ENCODE measurements at places on chromosomes 11 and 22.

GRCh38 chr11:10400856-10401255, 54.2 kb upstream of the AMPD3 start:
- DNase-seq, result no peak

- no peak for DNase-seq
Measured at GRCh38 chr11:29162491-29162890, 854.3 kb downstream of the KCNA4 start.

- no peak for DNase-seq
Measured at GRCh38 chr11:103926990-103927389, 109.5 kb upstream of the DDI1 start.

- DNase-seq, result no peak
Measured at GRCh38 chr11:32318071-32319055, 117.0 kb downstream of the WT1 start.

DNA sequence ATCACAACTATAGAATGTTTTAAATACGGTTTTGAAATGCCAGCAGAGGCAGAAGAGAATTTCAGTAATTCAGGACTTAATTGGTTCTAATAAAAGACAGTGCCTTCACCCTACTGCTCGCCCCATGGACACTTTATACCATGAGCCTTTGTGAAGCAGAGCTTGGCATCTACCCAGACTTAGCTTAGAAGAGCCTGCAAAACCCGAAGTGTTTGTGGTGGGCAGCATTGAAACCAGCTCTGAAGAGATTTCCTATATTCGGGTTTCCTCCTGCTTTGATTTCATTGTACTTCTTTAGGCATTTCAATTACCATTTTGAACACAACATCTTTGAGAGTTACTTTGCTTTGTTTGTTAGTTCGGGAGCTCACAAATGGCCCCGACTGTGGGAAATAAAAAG, 185.1 kb upstream of the MTNR1B start:
- no peak for DNase-seq

DNA sequence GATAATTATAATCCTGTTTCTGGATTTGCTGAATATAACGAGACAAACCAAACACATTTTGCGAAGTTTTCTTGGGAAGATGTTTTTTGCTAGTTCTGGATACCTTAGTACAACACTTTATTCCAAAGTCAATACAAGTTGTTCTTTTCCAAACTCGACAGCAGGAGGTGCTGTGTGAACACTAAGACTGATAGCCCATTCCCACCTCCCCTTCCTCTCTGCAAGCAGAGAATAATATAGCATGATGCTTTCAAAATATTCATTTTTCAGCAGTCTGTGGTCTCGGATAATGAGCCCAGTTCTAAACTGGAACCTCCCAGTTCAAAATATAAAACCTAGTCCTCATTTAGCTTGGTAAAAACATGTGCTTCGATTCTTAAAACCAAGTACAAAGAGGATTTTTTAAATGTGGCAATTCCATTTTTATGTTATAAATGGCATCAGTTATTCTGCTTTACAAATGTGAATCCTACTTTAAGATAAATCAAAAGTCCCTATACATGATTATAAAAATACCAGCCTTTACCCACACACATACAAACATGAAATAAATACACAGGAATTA, 129.1 kb downstream of the DCDC1 start:
- peak; percentile 17 for DNase-seq

GRCh38 chr22:19220867-19221266, 42.3 kb upstream of the SLC25A1 start:
- no peak for DNase-seq

GRCh38 chr11:68610452-68611116, 73.8 kb upstream of the GAL start:
- no peak for DNase-seq

DNA sequence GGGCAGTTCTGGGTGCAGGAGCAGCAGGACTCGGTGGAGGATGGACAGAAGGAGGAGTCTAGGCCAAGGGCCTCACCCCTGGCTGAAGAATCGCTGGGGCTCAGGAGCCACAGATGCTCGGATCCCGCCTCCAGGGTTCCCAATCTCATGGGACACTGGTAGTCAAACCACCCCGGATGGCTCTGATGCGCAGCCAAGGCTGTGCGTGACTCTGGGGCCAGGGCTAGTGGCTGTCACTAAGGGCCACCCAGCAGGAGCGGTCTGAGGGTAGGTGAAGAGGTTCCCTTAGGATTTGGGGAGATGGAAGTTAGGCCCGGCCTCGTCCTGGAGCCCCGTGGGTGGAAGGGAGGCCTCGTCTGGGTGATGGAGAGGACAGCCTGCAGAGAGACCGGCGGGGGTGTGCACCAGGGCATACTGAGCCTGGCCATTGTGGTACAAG, 300.6 kb downstream of the TBC1D22A start:
- no peak for DNase-seq

DNA sequence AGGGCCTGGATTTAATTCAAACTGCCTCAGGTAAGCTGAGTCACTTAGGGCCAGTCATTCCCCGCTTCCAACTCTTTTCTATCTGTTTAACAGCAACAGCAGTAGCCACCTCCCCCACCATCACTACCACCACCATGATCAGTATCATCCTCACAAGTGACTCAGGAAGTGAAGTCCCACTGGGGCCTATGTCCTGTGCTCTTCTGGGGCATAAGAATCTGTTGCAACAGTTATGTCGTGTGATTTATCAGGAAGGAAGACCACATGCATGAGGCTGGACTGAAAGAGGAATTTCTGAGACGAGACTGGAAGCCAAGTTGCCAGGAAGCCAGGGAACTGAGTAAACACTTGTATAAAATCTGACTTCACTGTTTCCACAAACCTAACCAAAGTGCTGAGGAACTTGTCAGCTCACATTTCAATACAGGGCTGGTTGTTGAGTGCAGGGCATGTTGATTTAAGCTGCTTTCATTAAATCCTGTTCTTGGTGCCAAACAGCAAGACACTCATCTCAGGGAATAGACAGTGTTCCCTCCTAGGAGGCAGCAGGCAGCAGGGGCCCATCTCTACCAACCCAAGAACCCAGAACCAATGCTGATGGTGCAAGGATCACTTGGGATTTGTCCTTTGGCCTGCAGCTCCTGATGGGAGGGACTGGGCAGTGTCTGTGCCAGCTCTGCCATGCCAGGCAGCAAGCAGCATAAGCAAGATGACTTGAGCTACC, 226.7 kb upstream of the NARS2 start:
- DNase-seq, result peak; percentile 26

DNA sequence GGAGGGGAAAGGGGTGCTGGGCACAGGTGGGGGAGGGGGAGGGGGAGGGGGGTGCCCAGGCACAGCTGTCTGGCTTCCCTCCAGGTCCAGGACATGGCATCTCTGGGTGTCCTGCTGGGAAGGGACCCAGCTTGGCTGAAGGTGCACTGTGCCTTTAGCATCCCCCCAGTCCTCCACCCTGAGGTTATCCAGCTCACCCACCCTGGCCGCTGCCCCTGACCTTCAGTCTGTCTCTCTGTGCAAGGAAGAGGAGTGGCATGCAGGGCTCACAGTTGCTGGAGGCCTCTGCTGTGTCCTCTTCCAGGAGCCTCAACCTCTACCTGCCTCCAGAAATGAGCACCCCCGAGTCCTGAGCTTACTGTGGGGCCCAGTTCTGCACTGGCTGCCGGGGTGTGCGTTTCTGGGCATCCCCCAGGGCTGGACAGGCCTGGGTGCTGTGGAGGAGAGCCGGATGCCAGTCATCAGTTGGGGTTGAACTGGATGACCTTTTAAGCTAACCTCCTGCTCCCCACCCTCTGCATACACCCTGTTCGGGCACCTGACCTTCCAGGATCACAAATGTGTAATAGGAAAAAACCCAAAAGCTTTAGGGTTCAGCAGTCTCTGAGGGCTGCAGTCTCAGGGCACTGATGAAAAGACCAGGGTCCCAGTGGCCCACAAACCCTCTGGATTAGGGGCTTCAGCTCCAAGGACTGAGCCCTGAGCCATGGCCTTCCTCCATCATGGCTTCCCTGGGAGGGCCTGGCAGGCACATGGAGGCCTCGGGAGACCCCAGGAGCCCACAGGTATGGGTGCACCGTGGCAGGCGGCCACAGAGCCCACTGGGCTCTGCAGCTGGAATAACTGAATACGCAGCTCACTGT, 9.6 kb upstream of the CTSD start:
- no peak for DNase-seq

GRCh38 chr11:101916422-101916821, at the start of gene ANGPTL5:
Gene ANGPTL5 (minus strand): TSS chr11:101916522. CDS start chr11:101907909, 8,613 bp downstream.
- DNase-seq, result no peak

- DNase-seq, result no peak
Measured at GRCh38 chr22:42208362-42208761, 62.1 kb downstream of the TCF20 start.

DNA sequence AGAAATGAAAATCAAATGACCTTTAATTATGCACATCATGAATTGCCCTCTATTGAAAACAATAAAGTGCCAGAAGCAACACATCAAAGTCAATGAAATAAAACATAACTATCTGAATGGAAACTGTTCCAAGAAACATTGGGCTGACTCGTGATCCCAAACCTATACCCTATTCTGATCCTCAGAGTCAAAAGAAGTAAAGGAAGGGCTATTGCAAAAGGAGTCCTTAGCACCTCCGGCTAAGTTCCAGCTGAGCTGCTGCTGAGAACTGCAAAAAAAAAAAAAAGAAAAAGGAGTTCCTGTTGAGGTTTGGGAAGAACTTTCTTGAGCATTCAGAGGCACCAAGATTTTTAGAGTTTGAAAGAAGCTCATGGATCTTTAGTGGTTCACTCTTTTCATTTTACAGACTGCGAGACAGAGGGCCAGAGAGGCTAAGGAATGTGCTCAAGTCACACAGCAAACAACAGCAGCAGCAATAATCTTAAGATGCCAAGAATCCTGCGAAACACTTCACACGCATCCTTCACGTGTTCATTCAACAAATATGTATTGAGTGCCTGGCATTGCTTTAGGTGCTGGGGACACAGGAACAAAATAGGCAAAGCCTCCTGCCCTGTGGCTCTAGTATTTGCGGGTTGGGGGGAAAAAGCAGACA, 841 bp upstream of the TMPRSS13 start:
- no peak for DNase-seq

GRCh38 chr11:112778091-112778876, 182.9 kb upstream of the NCAM1 start:
- DNase-seq, result no peak

DNA sequence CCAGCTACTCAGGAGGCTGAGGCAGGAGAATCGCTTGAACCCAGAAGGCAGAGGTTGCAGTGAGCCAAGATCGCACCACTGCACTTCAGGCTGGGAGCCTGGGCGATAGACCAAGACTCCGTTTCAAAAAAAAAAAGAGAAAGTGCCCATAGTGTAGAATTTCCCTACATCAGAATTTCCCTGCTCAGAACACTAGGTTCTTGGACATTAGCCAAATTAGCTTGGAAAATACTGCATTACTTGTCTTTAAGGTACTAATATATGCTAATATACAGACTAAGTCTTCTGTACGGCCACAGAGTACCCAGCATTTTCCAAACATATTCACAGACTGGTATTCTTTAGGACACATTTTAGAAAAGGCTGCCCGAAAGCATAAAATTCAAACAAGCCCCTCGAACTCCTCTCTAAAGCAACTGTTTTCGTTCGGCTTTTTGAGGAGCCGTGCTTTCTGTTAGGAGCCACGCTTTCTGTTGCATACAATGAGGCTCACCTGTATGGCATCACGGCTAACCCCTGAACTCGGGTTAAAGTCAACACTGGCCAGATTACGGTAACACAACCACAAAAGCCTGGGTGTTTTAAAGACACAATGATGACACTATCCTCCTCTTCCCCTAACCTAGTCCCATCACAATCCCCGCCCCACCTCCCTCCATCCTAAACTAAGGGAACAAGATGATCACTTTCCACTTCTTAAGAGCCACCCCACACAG, 18.4 kb downstream of the TNKS1BP1 start:
- DNase-seq, result peak; percentile 66

- DNase-seq, result peak; percentile 55
Measured at GRCh38 chr22:24432059-24432853, 4.9 kb downstream of the ADORA2A start.

DNA sequence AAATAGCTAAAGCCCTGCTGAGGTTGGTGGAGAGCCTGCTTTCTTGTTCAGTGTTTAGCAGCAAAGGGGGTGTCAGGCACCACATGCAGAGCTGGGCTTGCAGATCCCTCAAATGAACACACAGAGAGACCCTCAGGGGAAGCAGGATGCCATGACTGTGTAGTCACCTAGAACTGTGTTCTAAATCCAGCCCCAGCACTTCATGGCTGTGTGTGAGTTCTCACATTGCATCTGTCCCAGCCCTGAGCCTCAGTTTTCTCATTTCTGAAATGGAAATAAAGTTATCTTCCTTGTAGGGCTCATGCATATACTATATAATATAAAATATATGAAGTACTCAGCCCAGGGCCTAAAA, 47.1 kb downstream of the CWC15 start:
- no peak for DNase-seq

GRCh38 chr11:73402834-73403185, 26.6 kb downstream of the RELT start:
- DNase-seq, result no peak

DNA sequence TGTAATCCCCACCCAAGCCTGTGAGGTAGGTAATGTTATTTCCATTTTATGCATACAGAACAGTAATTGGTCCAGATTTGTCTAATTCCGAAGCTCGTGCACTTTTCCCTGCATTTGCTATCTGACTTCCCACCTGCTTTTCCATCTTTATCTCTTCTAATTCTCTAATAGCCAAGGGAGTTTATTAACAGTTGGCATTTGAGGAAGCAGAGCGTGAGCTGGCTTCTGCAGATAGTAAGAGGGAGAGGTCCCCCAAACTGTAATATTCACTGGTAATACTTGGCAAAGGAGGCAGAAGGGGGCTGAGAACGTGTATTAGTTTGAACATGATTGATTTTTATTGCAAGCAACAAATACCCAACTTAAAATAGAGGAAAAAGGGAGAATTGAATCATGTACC, 110.8 kb upstream of the SPON1 start:
- DNase-seq, result no peak

DNA sequence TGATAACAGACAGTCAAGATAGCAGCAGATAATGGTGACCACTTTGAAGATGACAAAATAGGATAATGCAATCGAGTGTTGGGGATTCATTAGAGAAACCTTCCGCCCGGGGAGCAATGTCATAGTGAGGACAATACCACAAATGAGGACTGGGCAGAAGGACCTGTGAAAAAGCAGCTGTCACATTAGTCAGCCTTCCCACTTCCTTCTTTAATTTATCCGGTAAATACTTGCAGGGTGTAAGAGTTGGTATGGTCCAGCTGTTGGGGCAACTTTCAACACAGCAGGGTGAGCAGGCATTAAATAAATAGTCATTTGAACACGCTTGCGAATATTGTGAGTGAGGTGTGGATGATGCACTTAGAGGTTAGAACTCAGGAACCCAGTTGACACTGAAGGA, 132.5 kb upstream of the KIRREL3 start:
- no peak for DNase-seq

DNA sequence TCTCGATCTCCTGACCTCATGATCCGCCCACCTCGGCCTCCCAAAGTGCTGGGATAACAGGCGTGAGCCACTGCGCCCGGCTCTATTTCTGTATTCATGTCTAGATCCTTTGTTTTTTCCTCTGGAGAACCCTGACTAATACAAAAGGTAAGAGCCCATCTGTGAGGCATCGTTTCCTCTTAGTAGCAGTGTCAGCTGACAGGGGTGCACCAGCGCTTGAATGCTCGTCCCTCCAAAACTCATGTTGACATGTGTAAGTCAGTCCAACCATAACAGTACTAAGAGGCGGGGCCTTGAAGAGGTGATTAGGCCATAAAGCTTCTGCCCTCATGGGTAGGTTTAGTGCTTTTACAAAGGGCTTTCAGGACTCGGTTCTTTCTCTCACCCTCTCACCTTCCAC, 470.1 kb upstream of the B3GAT1 start:
- DNase-seq, result no peak
